ENCODE measurements at places on chromosomes 7 and 10.

DNA sequence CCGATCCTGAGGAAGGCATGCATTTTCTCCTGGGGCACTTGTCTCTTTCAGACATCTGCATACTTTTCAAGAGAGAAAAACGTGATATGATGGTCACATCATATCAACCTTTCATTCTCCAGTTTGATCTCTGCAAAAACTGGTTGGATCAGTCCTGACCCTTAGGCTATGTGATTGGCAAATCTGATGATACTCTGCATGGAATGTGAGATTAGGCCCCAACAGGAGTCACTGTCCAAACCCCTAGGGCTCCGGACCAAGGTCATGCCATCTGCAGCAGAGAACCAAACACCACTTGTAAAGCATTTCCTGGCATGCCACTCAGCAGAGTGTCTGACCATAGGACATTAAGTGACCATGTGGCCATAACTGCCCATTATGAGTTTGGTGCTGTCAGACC lies 8.6 kb downstream of the GCK start:
- no peak for DNase-seq

DNA sequence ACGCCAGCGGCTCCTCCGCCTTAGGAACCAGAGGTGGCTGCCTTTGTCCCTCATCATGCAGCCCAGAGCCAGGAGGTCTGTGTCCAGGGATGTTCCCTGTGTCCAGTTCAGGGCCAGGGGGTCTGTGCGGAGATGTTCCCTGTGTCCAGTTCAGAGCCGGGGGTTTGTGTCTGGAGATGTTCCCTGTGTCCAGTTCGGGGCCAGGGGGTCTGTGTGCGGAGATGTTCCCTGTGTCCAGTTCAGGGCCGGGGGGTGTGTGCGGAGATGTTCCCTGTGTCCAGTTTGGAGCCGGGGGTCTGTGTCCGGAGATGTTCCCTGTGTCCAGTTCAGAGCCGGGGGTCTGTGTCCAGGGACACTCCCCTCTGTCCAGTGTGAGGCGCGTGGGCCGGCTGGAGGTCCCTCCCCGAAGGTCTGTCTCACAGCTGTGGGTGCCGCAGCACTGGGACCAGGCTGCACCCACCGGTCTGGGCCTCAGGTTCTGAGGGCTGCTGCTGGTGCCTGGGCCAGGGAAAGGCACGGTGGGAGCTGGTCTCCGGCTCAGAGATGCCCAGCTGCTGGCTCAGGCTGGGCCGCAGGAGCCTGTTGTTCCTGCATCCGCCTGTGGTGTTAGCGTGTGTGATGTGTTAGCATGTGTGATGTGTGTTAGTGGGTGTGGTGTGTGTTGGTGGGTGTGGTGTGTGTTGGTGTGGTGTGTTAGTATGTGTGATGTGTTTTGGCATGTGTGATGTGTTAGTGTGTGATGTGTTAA lies 67.9 kb upstream of the CFAP46 start:
- peak; percentile 39 for DNase-seq

DNA sequence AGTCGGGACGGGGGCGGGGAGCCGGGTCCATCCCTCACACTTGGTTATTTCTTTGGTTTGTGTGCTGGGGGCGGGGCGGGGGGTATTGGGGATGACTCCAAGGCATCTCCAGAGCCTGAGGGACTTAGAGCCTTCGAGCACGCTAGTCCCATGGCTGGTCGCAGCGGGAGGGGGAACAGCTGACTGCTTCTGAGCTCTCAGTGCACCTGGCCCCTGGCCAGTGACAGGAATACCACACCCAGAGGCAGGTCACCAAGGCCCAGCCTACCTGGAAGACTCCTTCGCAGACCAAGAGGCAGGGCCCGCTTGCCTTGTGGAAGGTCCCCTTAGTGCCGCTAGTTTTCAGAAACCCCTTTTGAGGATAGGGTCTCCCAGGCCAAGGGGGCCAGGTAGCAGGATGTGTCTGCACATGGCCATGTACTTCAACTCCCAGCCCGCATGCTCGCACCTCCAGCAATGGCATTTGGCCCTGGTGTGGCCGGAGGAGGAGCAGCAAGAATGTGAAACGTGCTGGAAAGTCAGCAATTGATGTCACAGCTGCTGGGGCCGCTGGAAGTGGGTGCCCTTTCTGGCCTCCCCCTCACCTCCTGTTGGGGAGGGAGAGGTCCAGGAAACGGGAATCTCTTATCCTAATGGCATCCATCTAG lies 40.3 kb downstream of the AGAP3 start:
- DNase-seq = no peak

- DNase-seq = no peak
Observed at GRCh38 chr10:28965937-28966336, 288.6 kb downstream of the BAMBI start.

- DNase-seq = no peak
Observed at GRCh38 chr10:29646960-29647461, 12.2 kb upstream of the SVIL start.

DNA sequence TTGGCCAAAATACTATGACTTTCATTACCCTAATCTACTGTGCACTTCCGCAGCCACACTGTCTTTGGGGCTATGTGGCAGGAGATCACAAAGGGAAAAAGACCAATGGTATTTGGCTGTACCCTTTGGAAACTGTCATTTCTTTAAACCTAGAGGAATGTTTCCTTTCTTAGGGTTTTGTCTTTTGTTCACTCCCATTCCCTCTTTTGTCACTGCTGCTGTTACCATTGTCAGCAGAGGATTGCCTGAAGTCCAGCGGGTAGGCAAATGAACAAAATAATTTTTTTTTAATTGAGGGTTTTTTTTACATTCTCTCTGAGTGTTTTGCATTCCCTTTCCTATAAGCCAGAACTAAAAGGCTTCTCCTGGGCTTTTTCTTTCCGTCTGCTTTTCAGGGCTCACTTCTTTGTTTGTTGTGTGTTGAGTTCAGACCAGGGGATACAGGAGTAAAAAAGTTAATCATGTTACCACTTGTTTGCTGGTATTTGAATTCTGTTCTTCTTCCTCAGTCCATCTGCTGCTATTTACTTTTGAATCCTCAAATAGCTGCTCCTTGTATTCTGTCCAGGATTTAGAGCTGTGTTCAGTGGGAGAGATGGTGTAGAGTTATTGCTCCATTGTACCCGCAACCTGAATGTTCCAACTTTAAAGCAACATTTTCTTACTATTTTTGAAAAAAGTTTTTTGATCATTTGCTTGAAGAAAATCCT lies 374.6 kb downstream of the SUGCT start:
- no peak for DNase-seq

DNA sequence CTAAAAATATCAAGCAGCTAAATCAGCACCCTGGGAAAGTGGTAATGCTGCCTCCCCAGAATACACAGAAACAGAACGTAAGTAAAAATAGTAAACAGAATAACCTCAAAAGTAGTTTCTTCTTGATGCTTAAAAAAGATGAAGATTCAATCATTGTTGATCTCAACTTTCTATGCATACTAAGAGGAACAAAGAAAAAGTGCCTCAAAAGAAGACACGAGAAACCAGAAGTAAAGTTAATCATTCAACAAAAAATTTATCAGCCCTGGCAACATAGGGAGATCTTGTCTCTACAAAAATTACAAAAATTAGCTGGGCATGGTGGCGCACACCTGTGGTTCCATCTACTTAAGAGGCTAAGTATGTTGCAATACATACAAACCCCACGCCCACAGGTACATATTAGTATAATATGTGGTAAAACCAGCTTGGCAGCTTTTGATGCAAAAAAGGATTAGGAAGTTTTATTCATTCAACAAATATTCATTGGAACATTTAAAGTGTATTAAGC lies 153.7 kb downstream of the NRBF2 start:
- DNase-seq = no peak

- no peak for DNase-seq
Observed at GRCh38 chr10:116203661-116204060, 69.3 kb downstream of the GFRA1 start.

DNA sequence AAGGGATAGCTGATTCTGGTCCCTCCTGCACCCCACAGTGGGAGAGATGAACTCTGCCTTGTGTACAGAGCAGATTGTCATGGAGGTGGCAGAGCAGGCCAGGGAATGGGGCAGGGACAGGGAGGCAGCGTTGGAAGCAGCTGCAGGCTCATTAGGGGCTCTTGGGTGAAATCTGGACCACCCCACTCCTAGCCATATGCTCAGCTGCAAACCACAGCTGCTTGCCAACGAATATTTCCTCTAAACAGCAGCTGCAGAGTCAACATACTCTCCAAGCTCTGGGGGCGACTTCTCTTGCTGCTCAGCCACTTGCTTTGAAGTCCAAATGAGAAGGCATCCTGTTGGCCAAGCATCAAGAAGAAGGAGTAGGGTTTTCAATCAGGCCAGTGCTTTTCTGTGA lies 302.3 kb upstream of the AUTS2 start:
- no peak for DNase-seq

DNA sequence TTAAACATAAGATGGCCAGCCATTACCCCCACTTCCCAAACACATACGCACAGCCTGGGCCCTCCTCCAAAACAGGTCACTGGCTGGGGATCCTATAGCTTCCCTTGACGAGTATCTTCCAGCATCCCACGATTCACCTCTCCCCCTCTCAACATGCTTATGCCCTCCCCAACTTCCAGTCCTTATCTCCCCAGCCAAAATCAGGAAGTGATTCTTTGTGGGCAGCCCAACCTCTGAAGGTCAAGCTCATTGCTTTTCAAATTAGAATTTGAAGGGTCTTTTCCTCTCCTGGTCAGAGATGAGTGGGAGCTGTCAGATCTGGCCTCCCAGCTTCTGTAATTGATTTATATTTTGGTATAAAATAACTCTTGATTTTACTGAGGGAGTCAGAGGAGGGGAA lies 133.6 kb downstream of the ATXN7L1 start:
- peak; percentile 16 for DNase-seq

GRCh38 chr10:122163174-122164022 lies 107.7 kb upstream of the BTBD16 start:
- DNase-seq = no peak

- no peak for DNase-seq
Observed at GRCh38 chr7:27397503-27397902, 154.9 kb downstream of the EVX1 start.

GRCh38 chr10:59748834-59749233 lies 4.4 kb downstream of the MRLN start:
- DNase-seq = no peak

- DNase-seq = no peak
Observed at GRCh38 chr7:82049891-82050533, 280.2 kb upstream of the HGF start.

DNA sequence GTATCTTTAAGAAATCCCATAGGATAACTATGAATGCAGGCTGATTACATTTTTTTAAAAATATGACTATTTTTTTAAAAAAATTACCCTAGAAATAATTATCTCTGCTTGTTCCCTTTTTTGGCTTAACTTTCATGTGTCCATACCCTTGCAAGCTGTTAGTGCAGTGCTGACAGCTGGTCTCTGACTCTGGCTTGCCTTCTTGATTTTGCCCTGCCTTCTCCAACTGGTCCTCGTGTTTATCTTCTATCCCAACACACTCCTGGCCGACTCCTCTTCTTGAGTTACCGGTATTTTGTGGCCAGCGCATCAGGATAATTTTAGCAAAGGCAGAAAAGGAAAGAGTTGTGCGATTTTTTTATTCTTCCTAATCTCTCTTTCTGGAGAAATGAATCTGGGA lies 111.7 kb upstream of the STARD3NL start:
- DNase-seq = no peak

GRCh38 chr7:25168145-25168544 lies 43.1 kb upstream of the CYCS start:
- DNase-seq = no peak

- no peak for DNase-seq
Observed at GRCh38 chr10:59362144-59362958, at the start of gene FAM13C. Gene FAM13C, minus strand, starts transcription at chr10:59362549. Its CDS starts 89 bp downstream, at chr10:59362460.

- DNase-seq = no peak
Observed at GRCh38 chr7:47211519-47211973, 370.4 kb downstream of the TNS3 start.

GRCh38 chr10:7107285-7107684 lies 303.5 kb downstream of the SFMBT2 start:
- no peak for DNase-seq

- DNase-seq = no peak
Observed at GRCh38 chr10:99535764-99536337, 3.1 kb downstream of the NKX2-3 start.

GRCh38 chr10:126073606-126074005 lies 177.2 kb downstream of the FANK1 start:
- peak; percentile 47 for DNase-seq

GRCh38 chr10:116005301-116005700 lies 267.7 kb downstream of the GFRA1 start:
- no peak for DNase-seq

- DNase-seq = peak; percentile 13
Observed at GRCh38 chr7:150983893-150984368, 5.8 kb upstream of the KCNH2 start.

GRCh38 chr10:116470768-116471415 lies 43.2 kb downstream of the PNLIPRP3 start:
- DNase-seq = peak; percentile 28

- DNase-seq = no peak
Observed at GRCh38 chr7:118758582-118758981, 534.1 kb downstream of the ANKRD7 start.

DNA sequence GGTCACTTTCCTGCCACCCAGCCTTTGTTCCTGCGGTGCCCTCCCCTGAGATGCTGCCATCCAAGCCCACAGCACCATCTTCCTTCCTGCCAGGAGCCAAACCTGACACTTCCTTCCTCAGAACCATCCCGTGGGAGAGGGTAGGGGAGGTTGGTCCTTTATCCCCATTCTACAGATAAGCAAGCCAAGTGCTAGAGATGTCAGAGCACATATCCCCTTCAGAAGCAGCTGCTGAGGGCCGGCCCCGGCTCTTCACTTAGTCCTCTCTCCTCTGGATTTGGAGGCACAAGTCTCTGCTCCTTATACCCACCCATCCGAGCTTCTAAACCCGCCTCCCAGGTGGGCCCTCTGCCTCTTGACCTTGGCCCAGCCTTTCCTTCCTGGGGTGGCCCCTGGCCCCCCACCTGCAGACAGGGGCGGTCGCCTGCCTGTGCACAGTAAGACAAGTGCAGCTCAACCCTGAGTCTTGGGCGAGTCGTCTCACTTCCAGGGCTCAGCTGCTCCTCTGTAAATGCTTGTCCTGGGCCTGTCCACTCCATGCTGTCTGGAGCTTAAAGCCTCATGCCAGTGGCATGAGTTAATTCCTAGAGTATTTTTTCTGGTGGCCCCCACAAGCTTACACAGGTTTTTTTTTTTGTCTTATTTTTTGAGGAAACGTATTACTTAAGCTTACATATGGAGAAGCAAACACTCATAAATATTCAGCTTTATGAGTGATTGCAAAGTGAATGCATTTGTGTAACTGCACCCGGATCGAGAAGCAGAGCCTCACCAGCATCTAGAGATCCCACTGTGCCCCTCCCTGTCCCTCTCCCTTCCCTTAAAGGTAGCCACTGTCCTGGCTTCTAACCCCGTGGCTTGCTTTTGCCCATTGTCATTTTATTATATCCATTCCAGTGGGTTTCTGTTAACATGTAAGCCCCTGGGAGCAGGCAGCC lies 125.1 kb downstream of the CDH23 start:
- DNase-seq = no peak

DNA sequence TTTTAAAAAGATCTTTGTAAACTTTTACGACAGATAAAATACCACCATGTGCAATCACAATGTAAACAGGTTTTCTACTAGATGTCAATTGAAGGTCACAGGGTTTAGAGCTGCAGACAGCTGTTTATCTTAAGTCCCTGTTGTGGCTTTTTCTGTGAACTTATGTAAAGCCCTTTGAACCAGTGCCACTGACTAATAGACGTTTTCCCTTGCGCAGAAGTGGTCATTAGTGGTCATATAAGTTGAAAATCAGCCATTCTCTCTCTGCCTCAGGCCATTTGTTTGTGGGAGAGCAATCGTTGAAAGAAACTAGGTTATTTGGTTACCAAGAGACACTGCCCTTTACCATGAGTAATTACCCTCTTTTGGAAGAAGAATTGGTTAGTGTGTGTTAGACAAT lies 23.9 kb downstream of the CACNB2 start:
- DNase-seq = no peak

GRCh38 chr7:148809856-148810255 lies 74.2 kb downstream of the EZH2 start:
- DNase-seq = no peak

Measured in inflammatory macrophage treated with lipopolysaccharide for 4 hours (primary cell).